ENCODE measurements at places on chromosomes 3 and 15. TPM values are rescaled to one million over a fixed set of nuclear protein-coding genes. Genes with fewer than 3 reads are reported as not detected.
A peak's percentile ranks its signal among the peaks of the same experiment; 100 is the strongest.

GRCh38 chr3:168249205-168249549 is 153.5 kb upstream of the GOLIM4 start:
- no peak for DNase-seq

Gene ITGA11
- total RNA-seq = 0.28 TPM

Gene RAD51
- 30.3 TPM for total RNA-seq

DNA sequence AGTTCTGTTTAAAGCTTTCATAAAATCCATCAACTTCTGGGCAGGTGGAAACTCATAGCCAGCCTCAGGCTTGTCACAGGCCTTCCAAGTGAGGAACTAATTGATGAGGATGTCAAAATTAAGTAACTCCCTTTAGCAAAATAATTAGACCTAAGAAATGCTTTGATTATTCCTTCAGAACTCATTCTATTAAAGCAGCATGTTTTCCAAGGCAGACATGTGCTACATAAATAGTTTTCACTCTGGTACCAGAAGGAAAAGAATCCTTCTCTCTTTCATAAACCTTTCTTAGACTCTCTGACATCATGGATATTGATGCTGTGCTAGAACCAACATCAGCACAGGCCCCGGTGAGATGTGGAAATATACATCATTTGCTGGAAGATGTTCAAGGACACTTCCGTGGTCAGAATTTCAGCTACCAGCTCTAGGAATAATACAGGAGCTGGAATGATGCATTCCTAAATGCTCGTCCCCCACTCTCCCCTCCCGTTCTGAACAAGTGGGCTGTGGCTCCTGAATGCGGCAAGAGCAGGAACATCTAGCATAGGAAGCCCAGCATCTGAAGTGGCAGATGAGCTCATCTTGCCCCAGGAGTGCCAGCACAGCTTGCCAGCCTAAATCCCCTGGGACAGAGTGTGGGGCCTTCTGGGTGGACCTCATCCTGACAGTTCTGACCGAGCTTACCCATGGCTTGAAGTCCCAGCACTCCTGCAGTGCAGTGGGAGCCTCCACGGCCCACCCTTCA is 82.4 kb downstream of the WWTR1 start:
- DNase-seq = peak; percentile 92

DNA sequence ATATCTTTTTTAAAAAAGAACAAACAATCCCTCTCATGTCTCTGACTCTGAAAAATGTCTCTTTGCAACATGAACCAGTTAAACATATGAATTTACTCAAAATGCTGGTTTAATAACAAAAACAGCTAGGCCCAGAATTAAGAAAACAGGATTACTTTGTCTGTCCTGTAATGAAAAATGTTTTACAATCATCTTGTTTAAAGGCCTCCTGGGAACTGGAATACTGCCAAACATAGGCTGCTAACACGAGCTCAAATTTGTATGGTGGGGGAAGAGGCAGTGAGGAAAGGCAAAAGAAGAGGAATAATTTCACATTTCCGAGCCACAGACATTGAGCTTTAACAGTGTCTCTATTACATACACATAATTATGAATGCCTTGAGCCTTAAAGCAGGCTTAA is 61.7 kb upstream of the PPIB start:
- DNase-seq = no peak

Measured in Panc1 (cell line).